ENCODE measurements at places on chromosomes 16 and 17.

DNA sequence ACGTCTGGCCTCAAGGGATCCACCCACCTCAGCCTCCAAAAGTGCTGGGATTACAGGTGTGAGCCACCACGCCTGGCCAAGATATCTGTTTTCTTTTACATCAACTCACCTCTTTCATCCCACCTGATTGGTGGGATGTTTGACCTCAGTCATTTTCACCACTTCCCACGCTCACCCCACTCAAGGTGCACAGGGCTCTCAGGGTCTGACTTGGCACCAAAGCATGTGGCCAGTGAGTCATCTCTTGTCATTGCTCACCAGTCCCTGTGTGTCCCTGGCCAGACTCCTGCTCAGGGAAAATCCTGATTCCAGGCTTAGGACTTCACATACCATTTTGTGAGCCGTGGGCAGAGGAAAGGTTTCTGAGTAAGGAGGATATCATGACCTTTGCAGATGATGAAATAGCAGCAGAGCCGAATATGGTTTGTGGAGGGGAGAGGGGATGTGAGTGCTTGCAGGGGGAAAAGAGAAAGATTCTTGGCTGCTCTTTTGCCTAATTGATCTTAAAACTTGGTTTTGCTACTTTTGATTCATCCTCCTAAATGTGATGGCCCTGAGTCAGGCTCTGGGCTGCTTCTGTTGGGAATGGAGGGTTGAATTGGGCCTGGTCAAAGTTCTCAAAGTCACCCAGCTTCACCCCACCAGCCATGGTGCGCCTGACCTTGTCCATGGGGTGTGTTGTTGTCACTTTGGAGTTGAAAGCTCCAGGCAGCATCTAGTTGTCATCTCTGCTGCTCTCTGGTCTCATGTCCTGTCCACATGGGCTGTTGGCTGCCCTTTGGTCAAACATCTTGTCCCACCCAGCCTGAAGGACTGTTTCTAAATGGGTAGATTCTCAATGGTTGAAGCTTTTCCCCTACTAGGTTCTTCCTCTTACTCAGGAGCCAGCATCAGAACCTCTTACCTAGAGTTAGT lies 6.0 kb upstream of the KCNH6 start:
- no peak for DNase-seq

GRCh38 chr16:22192261-22193062 lies 13.6 kb upstream of the EEF2K start:
- peak; percentile 62 for DNase-seq

GRCh38 chr16:67451704-67452435 lies 20.9 kb downstream of the HSD11B2 start:
- DNase-seq: no peak

- DNase-seq: no peak
These were observed 56.6 kb downstream of the TENT4B start for GRCh38 chr16:50209546-50210265.

- no peak for DNase-seq
These were observed 12.9 kb downstream of the ITGAX start for GRCh38 chr16:31367853-31368252.

GRCh38 chr16:53121661-53122060 lies 66.9 kb downstream of the CHD9 start:
- DNase-seq: no peak

DNA sequence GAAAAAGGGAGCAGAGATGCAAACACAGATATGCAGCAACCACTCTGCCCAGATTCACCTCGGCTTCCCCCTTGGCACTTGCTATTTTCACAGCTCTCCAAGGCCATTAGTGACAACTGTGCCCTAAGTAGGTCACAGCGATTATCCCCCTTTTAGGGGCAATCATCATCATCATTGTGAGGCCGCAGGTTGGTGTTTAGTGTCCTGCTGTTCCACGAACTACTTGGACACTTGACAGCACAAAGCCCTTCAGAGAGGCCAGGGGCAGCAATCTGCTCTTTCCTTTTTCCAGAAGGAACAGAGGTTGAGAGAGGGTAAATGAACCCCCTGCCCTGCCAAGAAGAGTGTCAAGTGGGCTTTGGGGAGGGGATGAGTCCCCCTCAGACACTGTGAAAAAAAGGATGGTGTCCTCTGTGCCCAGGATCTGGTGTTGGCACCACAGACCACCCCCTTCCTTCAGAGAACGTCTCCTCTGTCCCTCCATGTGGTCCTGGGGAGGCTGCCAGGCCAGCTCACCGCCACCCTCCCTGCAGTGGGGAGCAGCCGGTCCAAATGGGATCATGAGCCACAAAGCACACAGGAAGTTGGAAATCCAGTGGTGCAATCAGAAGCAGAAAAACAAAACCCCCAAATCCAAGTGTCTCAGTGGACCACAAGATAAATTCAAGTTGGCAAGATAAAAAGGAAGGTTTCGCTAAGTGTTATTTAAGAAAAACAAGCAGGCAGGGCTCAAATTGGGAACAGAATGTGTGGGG lies 78.4 kb upstream of the MED9 start:
- no peak for DNase-seq

DNA sequence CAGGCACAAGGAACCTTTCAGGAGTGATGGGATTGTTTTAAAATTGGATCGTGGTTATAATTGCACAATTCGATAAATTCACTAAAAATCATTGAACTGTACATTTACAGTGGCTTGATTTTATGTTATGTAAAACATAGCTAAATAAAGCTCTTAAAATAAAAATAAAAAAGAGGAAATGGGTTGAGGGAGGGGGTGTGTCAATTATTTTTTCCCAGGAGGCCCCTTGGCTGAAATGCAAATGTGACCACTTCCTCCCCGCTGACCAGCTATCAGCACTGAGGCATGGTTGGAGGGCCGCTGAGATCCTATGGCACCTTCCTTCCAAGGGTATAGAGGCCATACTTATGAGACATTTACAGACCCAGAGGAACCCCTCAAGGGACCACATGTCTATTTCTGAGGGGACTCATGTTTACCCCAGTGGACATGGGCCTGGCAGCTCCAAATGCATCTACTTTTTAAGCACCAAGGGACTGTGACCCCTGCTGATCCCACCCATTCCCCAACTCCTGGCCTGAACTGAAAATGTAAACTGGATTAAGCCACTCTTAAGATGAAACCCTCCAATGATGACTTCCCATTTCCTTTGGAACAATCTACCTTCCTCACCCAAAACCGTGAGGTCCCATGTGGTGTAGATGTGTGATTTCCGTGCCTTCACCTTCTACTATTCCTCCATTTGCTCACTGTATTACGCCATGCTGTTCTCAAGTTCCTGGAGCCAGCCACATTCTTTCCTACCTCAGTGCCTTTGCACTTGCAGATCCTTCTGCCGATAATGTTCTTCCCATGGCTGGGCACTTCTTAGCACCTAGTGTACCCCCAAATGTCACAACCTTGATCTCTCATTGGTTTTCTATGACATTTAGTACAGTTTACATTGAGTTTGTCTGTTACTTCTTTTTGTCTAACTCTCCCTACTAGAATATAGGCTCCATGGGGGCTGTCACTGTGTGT lies 2.8 kb upstream of the IL21R start:
- no peak for DNase-seq

GRCh38 chr17:27222515-27222914 lies 71.4 kb upstream of the WSB1 start:
- DNase-seq: no peak
